ENCODE measurements at places on chromosomes 7 and 10.

- DNase-seq, result no peak
These were observed 31.2 kb upstream of the TLX1 start for GRCh38 chr10:101099901-101100300.

DNA sequence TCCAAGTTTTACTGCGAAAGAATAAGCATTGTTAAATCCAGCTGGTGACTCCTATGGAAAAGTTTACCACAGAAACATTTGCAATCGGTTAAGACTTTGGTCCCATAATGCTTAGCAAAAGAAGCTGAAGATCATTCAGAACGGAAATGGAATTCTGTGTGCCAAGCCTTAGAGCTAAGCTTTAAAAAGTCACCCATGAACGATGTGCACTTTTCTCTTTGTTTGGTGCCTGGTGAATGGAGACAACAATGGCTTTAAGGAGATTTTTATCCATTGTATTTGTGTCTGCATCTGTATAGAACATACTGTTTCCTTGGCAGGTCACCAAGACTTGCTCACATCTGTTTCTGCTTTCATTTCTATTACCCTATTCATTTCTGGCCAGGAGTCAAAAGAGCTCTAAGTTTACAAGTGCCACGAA lies 26.3 kb upstream of the COL1A2 start:
- DNase-seq, result no peak

- DNase-seq, result no peak
These were observed 295.9 kb downstream of the GATA3 start for GRCh38 chr10:8350250-8350967.

- DNase-seq, result no peak
These were observed 140.8 kb upstream of the NFE2L3 start for GRCh38 chr7:26011039-26011696.

- no peak for DNase-seq
These were observed 41.9 kb downstream of the MET start for GRCh38 chr7:116713918-116714317.

DNA sequence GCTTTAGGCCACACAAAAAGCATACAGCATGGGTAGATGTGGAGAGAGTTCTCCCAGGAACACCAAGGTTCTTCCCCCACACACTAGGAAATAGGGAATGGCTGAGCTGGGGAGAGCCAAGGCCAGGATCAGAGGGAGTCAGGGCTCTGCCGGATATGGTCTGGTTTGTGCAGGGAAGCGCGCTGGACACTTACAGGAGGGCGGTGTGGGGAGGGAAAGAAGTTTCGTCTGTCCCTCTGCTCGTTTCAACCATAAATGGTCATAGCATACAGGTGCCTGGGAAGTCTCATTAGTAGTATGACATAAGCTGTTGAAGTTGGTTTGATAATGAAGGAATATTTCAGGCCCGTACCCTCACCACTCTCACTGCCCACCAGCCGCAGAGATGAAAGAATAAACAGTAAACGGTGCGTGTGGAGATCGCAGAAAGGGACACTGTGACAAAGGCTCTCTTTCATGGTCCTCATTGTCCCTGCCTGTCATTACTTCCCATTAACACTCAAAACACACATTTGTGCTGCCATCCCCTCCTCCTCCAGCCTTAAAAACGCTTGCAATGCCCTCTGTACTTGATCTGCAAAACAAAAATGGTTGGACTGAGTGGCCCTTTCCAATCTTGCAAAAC lies 207.2 kb downstream of the CELF2 start:
- DNase-seq, result no peak

GRCh38 chr10:125161707-125162119 lies 1.4 kb upstream of the CTBP2 start:
- DNase-seq, result no peak

GRCh38 chr10:64041989-64042490 lies 520.8 kb downstream of the REEP3 start:
- no peak for DNase-seq

- DNase-seq, result no peak
These were observed 299.4 kb upstream of the VSTM2A start for GRCh38 chr7:54242776-54243175.

DNA sequence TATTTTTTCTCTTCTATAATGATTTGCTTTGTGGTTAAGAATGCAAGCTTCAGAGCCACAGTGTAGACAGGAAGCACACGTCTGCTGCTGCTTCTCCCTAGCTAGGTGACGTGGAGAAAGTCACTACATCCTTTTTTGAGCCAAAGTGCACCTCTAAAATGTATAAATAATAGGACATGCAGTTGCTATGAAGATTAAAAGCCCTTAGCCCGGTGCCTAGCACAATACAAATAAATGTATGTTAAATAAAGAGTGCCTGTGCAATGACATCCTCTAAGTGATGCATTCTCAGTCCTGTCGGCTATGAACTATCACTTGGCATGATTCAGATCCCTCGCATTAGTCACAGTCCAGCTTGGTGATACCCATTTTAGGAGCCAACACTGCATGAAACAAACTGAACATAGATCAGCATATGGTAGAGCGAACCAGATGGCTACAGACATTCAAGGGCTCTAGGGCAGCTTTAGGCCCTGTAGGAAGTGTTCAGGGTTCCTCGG lies 4.8 kb upstream of the TRDMT1 start:
- DNase-seq, result no peak

GRCh38 chr7:30927559-30927958 lies 15.9 kb downstream of the AQP1 start:
- DNase-seq, result no peak

DNA sequence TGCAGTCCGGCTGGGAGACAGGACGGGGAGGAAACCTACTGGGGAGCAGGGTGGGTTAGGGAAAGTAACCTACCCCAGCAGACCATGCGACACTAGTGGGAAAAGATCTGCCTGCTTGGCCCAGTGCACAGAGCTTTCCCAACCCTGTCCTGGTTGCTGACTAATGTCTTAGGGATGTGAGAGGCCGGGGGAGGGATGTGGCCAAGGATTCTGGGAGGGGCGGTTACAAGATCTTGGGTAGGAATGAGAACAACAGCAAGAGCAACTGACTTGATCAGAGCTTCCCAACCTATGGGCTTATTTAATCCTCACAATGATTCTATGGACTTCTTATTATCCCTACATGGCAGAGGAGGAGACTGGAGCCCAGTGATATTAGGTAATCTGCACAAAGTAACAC lies 24.0 kb upstream of the EIF5AL1 start:
- DNase-seq, result no peak

GRCh38 chr7:56051053-56051338 lies 248 bp downstream of the PSPH start:
- no peak for DNase-seq

GRCh38 chr7:97973206-97973658 lies 16.8 kb downstream of the OCM2 start:
- no peak for DNase-seq

DNA sequence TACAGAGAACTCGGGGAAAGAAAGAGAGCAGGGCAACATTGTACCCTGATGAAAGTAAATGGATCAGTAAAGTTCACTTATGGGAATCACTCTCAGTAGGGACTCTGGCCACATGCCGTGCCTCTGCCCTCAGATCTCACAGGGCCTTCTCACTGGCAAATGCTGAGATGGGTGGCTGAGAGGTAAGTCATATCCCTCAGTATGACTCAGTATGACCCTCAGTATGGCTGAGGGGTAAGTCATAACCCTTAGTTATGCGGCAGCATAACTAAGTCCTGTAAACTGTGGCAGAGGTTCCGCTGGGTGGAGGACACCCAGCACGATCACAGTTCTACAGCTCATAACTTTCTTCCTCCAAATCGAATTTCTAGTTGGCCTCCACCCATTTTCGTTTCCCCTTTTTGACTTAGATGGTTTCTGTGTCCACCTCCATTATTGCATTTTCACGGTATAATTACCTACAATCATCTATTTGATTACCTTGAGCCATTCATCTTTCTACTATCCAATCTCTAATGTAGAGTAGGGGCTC lies 26.5 kb upstream of the WNT16 start:
- DNase-seq, result no peak

DNA sequence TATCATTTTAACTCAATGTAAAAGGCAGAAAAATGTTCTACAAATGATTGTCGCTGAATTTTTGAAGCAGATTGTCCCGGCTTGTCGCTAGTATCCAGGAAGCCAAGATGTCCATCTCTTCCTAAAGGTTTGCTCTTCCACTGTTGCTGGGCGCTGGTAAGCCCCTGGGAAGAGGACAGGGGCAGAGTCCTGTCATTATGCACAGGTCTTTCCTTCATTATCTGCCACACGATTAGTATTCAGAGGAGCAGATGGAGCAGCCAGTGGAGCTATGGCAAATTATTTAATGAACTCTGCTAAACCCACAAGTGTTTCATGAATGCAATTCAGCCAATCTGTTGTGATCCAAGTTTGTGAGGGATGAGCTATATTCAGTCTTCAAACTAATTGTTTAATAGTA lies 499.1 kb upstream of the NRP1 start:
- DNase-seq, result no peak

- DNase-seq, result no peak
These were observed 16.7 kb downstream of the PPP1R3C start for GRCh38 chr10:91616137-91616536.

DNA sequence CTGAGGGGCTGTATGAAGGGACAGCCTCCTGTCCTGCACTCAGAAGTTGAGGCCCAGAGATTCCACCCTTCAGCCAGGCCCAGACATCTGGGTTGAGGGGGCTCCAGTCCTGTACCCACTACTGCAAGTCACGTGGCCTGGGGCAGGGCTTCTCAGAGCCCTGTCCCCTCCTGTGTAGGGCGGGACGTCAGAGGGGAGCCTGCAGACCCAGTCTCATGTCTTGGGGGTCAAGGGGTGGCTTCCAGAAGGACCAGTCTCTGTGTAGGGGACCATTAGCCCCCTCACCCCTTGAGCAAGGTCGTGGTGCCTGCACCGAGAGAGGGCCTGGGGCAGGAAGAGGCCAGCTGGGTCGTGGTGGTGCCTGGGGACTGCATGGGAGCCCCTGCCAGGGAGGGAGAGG lies 593 bp upstream of the PILRA start:
- DNase-seq, result no peak

DNA sequence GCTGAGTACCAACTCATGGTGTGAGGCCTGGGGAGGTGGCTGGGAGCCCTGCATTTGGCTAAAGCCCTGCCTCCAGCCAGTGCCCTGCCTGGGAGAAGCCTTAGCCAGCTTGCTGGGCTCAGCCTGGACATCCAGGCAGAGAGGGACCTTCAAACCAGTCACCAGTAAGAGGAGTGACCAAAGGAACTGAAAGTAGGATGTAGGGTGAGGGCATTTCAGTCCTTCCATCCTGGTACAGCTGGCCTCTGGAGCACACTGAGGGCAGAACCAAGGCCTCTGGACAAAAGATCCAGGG lies 124.8 kb downstream of the ADCY1 start:
- DNase-seq, result no peak

- no peak for DNase-seq
These were observed 8.0 kb upstream of the KCNIP2 start for GRCh38 chr10:101851411-101852116.

GRCh38 chr10:10911471-10911921 lies 106.2 kb upstream of the CELF2 start:
- no peak for DNase-seq

DNA sequence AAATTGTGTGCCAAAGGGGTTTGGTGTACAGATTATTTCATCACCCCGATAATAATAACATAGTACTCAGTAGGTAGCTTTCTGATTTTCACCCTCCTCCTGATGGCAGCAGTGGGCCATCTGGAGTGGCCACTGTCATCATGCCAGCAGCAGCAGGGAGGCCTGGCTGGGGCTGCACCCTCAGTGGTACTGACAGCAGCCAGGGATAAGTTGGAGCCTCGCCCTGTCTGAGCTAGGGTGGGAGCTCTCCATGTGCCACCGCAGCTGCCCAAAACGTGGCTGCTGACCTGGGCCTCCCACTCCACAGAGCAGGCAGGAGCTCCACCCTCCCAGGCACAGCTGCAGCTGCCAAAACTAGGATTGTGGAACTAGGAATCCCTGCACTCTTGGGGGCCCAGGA lies 700.8 kb upstream of the KCND2 start:
- DNase-seq, result no peak

DNA sequence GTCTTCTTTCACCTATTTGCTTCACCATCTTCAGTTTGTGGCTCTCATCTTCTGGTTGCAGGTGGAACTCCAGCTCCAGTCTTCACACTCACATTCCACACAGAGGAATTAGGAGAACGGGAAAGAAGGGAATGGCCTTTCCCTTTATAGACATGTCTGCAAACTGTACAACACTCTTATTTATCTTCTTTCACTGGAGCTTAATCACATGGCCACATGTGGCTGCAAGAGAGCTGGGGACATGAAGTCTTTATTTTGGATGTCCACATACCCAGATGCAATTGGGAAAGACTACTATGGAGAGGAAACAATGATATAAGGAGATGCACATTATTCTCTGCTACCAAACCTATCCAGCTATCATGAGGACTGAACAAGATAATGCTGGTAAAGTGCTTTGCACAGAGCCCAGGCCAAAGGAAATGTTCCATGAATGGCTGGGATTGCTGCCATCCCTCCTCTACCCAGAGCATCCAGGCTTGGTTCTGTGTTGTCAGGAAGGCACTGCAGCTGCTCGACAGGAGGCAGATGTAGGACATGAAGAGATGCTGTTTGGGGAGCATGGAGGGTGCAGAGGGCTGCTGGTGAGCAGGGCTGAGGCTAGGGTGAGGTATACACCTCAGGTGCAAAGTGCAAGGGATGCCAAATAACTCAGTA lies 183.8 kb upstream of the TBX20 start:
- DNase-seq, result no peak

GRCh38 chr10:63421591-63421990 lies 44.2 kb downstream of the JMJD1C start:
- no peak for DNase-seq

GRCh38 chr10:80411267-80411668 lies 2.9 kb downstream of the PRXL2A start:
- DNase-seq, result no peak

DNA sequence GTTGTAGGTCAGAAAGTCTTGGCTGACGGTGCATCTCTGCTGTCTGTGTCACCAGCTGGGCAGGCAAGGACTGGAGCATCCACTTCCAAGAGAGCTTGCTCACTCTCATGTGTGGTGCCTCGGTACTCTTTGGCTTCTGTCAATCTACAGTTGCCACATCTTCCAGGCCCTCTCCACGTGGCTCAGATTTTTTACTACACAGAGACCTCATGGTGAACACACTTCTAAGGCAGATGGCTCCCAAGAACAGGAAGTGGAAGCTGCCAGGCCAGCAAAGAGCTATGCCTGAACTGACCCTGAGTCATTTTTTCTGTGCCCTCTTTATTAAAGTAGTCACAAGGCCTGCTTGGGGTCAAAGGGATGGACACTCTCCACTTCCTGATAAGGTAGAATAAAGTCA lies 351.5 kb upstream of the AUTS2 start:
- no peak for DNase-seq

- no peak for DNase-seq
These were observed 33.5 kb downstream of the DPY19L1 start for GRCh38 chr7:35003679-35004303.

All from stimulated activated CD4-positive, alpha-beta T cell treated with anti-CD3 and anti-CD28 coated beads, Interleukin-15, amount 100 ng/mL, for 1 hour (primary cell).